Renal cortical epithelial cell (primary cell): ENCODE measurements at places on chromosomes 12 and 14. TPM values are rescaled to one million over a fixed set of nuclear protein-coding genes. Genes with fewer than 3 reads are reported as not detected.

Gene TAS2R7
- 0.20 TPM in 1 of 2 replicates, not detected in the other for total RNA-seq

Gene RAPGEF3
- total RNA-seq, result 34.4 and 125 TPM in 2 replicates

Gene LRRIQ1
- total RNA-seq, result 0.87 and 8.7 TPM in 2 replicates

Gene SMIM41
- total RNA-seq, result 0.15 TPM in 1 of 2 replicates, not detected in the other

Gene ARHGAP9
- not detected in 2 replicates for total RNA-seq

Gene TRIM9
- 0.69 and 2.9 TPM in 2 replicates for total RNA-seq

Gene INHBC
- total RNA-seq, result not detected in 2 replicates

DNA sequence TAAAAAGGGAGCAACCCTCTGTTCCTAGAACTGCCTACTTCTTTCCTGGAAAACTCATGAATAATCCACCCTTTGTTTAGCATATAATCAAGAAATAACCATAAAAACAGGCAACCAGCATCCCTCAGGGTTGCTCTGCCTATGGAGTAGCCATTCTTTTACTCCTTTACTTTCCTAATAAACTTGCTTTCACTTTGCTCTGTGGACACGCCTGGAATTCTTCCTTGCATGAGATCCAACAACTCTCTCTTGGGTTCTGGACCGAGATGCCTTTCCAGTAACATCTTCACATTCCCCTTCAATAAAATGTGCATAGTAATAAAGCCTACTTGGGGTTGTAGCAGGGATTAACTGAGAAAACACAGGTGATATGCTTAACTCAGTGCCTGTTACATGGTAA, 286.4 kb upstream of the AMIGO2 start:
- DNase-seq, result no peak

- peak; percentile 56 for DNase-seq
Measured at GRCh38 chr14:34665785-34666435, 36.0 kb upstream of the SNX6 start.

DNA sequence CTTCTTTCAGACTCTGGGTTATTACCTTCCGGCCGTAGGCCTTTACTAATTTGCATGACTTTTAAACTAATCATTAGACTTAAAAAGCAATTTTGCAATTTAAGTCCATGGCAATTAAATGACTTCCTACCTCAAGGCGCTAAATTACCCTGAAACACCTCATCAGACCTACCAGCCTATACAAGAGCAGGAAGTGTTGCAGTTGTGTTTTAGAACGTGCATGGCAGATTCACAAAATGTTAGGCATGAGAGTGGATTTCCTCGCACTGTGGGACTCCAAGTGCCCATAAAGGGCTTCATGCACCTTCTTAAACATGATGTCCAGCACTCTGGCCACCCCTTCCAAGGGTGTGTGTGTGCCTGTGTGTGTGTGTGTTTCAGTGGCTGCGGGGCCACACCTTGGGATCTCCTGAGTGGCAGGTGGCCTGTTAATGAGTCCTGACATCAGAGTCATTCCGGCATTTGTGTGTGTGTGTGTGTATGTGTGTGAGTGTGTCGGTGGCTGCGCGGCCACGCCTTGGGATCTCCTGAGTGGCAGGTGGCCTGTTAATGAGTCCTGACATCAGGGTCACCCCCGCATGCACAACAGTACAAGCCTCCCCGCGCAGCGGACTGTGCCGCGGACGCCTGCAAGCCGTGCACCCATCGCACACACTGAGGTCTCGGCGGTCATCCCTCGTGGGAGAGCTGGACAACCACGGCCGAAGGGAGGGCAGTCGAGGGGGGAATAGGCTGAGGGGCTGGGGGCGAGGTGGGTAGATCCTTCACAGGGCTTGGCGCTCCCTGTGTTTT, 900 bp downstream of the C2CD5 start:
- peak; percentile 69 for DNase-seq

GRCh38 chr12:22755629-22756028, 130.7 kb downstream of the ETNK1 start:
- no peak for DNase-seq

GRCh38 chr14:93023802-93024434, 91.8 kb downstream of the ITPK1 start:
- no peak for DNase-seq

- DNase-seq, result peak; percentile 26
Measured at GRCh38 chr12:121365416-121366062, 13.3 kb upstream of the ANAPC5 start.

- DNase-seq, result peak; percentile 57
Measured at GRCh38 chr14:103908580-103908979, 19.7 kb upstream of the TDRD9 start.

GRCh38 chr14:64828071-64828470, 51.6 kb downstream of the SPTB start:
- DNase-seq, result no peak

DNA sequence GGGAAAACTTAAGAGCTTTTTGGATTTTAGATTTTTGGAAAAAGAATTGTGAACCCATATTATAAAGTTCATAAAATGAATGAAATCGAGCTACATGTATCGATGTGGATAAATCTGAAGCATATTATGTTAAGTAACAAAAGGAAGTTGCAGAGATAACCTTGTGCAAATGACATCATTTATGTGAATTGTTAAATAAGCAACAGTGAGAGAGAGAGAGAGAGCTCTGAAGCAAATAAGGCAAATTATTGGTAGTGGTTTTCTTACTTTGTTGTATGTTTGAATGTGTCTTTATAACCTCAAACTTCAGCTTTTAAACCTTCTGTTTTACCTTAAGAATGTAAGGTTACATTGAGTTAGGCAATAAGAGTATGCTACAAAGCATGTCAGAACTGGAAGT, 78.8 kb downstream of the ERC1 start:
- DNase-seq, result no peak

DNA sequence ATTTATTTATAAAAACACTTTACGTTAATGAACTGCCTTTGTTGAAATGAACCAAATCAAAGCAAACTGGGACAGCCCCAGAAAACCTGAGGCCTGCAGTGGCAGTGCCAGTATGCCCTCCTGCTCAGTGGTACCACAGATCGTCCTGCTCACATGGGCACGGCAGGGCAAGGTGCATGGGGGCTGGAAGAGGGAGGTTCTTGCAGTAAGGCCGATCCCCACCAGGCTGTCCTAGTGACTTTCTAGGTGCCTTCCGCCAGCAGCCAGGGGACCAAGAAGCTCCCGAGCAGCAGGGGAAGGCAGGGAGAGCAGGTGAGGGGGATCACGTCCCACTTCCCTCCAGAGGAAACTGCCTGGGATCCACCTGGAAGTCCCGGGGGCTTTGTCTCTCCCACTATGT, 63.9 kb downstream of the TESC start:
- DNase-seq, result no peak

DNA sequence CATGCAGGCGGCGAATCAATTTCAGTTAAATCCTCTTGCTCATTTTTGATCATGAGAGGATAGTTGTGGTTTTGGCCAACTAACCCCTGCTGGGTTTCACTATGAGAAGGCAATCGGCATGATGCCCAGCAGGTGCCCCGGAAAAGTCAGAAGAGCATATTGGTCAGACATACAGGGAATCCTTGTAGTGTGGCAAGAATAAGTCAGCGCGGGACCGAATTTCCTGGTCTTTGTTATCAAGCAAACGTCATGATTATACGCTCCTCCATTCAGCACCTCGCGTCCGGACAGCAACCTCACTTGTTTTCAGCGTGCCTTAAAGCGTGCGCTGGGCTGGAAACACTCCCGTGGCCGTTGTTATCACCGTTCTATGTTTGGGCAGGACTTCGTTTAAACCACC, 1.8 kb downstream of the TBC1D30 start:
- DNase-seq, result peak; percentile 47

DNA sequence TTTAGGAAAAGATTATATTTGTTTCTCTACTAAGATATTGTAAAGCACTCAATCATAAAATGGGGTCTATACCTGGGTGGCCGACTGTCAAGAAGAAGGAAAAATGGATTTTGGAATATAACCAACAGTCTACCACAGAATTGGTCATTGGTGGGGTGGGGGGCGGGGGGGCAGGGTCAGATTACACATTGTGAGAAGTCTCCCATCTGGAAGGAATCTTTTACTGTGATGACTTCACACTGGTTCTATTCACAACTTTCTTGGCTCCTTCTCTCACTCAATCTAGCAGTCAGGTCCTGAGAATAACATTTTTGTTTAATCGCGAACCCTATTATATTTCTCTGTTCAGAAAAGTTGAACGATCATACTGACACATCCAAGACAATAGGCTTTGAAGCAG, 8.7 kb upstream of the CLEC4E start:
- no peak for DNase-seq

- DNase-seq, result no peak
Measured at GRCh38 chr14:56716705-56717104, 93.6 kb downstream of the OTX2 start.

DNA sequence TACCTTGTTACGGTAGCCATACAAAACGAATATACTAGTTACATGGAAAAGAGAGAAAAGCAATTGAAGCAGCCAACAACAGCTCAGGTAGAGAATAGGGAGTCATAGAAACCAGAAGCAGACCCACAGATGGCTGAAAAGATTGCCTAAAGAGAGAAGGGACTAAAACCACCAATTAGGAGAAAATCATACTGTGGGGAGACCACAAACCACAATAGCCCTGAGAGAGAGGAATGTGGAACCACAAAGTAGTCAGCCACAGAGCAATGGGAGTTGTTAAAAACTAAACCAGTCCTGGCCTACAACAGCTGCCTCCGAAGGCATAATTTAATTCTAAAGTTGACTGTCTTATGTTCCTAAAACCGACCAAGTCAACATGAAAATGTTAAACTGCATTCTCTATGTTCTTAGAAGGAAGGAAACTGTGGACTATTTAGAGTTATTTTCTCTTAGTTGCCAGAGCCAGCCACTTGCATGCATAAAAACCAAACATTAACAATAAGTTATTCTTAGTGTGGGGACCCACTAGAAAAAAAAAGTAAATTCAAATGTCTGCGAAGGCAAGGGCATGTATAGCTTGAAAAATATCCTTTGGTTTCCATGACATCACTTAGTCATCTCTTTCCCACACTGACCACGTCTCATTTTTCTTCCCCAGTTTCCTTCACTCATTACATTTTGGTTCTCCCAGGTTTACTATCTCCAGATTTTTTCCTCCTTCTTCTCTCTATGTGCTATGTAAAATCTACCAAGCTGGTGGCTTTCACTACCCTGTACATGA, 398.1 kb downstream of the NOVA1 start:
- DNase-seq, result peak; percentile 86

- peak; percentile 53 for DNase-seq
Measured at GRCh38 chr14:31965735-31966598, 111.1 kb upstream of the ARHGAP5 start.

DNA sequence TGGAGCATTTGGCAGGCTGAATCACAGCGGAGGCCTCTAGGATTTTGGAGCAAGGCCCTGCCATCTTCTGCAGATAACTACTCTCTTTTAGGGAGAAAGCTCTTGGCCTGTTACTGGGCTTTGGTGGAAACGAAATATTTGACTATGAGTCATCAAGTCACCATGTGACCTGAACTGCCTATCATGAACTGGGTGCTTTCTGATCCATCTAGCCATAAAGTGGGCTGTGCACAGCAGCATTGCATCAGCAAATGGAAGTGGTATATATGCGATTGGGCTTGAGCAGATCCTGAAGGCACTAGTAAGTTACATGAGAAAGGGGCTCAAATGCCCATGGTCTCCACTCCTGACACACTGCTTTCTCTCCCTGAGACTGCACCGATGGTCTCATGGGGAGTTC, 21.1 kb downstream of the GYS2 start:
- DNase-seq, result no peak

- peak; percentile 80 for DNase-seq
Measured at GRCh38 chr12:75658901-75659823, 147.8 kb upstream of the KRR1 start.

- DNase-seq, result no peak
Measured at GRCh38 chr12:132584429-132584828, 26.0 kb downstream of the LRCOL1 start.

GRCh38 chr12:15962760-15963159, 51.6 kb downstream of the DERA start:
- DNase-seq, result peak; percentile 96

DNA sequence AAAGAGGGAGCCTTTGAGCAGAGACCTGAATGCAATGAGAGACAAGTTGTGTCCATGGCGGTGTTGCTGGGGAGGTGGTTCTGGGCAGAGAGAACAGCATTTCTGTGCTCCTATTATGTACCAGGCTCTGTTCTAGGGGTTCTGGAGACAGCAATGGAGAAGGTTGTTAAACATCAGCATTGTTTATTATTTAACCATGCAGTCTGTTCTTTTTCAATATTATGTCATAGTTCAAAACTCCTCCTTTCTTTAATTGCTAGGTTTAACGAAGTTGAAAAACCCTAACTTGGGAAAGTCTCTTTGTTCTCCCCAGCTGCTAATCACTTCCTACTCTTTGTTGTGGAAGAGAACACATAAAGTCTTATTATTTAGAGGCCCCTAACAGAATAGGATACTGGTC, 279.3 kb downstream of the RAD51B start:
- no peak for DNase-seq

- peak; percentile 28 for DNase-seq
Measured at GRCh38 chr12:85923767-85924331, 49.8 kb downstream of the NTS start.

GRCh38 chr12:44881197-44881596, 5.1 kb upstream of the NELL2 start:
- DNase-seq, result no peak
